Sigmoid colon (tissue), 7 donors: ENCODE measurements at places on chromosomes 2 and 18. TPM values are rescaled to one million over a fixed set of nuclear protein-coding genes. Genes with fewer than 3 reads are reported as not detected.

DNA sequence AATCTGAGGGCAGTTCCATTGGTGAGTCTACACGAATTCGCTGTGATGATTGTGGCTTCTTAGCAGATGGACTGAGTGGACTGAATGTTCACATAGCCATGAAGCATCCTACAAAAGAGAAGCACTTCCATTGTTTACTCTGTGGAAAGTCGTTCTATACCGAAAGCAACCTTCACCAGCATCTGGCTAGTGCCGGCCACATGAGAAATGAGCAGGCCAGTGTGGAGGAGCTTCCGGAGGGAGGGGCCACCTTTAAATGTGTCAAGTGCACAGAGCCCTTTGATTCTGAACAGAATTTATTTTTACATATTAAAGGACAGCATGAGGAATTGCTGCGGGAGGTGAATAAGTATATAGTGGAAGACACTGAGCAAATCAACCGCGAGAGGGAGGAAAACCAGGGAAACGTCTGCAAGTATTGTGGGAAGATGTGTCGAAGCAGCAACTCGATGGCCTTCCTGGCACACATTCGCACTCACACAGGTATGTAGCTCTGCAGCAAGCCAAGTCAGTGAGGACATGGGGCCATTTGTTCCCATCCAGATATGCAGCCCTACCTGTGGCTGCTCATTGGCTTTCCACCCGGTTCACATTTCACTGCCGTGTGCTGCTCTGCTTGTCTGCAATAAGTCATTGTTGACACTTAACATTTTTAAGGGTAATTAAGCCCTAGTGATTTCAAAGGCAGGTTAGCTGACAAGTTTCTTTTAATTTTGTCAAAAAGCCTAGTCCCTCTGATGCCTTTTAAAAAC is 37.7 kb downstream of the ZNF407 start:
- no peak for DNase-seq

CCDC85A gene
- total RNA-seq: 3.6 TPM

KCNK3 gene
- total RNA-seq: 5.3 TPM

GRCh38 chr2:127193967-127194280 is 26.2 kb downstream of the CYP27C1 start:
- DNase-seq: no peak

DNA sequence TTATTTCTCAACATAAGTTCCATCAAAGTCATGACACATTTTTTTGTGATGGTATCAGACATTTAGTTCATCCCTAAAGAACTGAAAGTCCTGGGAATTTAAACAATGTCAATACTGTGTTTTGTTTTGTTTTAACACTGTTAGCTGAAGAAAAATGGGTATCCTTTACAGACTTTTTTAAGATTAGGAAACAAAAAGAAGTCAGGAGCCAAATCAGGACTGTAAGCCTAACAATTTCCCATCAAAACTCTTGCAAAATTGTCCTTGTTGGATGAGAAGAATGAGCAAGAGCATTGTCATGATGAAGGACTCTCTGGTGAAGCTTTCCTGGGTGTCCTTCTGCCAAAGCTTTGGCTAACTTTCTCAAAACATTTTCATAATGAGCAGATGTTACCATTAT is 69.4 kb downstream of the SRD5A2 start:
- no peak for DNase-seq

DNA sequence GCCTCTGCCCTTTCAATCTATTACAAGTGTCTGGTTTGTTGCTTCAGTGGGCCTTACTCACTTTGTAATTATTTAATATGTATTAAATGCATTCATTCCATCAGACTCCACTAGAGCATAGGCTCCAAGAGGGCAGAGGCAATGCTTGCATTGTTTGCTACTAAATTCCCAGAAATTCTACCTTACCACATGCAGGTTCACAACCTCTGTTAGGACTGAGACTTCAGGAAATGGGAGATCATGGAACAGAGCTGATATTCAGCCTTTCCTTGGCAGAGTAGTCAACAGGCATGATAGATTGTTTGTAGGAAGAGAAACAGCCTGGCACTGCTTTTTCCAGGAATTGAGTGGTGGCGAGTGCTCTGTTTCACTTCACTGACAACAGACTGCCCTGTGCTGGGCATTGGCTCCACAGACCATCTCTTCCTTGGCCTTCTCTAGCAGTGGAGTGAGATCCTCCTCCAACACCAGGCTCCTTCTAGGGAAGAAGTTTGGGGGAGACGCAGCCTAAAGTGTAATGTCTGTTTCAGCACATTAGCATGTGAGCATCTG is 6.2 kb upstream of the MATN3 start:
- DNase-seq: no peak

GRCh38 chr2:44713170-44713569 is 228.3 kb upstream of the SIX3 start:
- no peak for DNase-seq

DNA sequence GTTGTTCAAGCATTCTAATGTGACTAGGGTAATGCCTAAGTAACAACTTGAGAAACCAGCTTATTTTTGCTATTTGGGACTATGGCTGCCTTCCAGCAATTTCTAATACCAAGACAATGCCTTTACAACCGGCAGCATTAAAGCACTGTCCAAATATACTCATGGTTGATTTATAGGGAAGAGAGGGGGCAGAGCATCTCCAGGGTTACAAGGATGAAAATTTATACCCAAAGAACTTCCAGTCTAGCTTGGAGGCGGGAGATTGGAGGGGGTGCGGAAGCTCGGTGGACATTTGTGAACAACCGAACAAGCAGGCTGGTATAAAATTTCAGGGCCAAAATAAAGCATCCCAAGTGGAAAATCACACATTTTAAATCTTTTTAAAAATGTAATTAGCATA is 294.9 kb upstream of the STON1 start:
- DNase-seq: no peak

IRS1 gene
- total RNA-seq: 21.2 TPM

DNA sequence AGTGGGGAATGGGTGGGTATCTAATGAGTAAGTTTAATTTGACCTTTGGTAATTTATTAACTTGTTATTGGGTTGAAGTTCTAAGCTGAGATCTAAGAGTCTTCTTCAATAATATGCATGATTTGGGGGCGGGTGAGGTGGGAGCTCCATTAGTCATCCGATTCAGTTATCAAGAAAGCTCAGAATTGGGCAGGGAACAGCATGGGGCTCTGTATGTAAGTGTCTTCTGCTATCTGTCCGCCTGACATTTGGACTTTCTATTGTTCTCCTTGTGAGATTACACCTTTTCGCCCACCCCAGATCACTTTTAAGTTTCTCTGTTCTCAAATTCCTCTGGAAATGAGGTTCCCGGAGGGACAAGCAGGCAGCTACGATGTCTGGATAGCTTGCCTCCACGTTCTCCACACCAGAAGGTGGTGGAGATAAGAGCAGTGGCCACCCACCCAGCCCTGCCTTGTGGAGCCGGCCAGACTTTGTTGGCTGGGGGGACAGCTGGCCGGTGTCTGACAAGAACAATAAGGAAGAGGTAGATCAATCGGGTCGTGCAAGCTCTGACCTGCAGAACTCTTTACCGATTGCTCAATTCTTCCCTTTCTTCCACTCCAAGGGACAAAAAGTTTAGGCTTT is 75.5 kb upstream of the GATA6 start:
- no peak for DNase-seq

DNA sequence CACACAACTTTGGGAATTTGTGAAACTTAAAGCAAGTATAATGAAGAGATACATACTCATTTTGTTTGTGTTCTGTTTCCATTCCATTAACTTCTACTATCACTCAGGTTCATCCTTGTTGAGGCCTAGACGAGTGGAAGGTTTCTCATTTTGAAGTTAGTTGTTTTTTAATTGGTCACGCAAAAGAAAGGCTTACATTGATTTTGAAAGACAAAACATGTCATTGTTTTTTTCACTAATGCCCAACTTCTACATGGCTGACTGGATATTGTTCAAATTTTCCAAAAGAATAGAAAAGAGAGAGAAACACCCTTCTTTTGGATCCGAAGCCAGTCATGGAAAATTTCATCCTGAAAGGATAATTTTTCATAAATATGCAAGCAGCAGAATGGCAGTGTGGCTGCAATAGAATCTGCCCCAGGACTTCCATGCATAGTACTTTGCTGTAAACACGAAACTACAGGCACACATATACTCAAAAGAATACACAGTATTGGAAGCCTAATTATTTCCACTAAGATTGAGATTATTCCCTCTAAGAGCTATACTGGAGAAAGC is 27.4 kb downstream of the PRKCE start:
- DNase-seq: no peak

DNA sequence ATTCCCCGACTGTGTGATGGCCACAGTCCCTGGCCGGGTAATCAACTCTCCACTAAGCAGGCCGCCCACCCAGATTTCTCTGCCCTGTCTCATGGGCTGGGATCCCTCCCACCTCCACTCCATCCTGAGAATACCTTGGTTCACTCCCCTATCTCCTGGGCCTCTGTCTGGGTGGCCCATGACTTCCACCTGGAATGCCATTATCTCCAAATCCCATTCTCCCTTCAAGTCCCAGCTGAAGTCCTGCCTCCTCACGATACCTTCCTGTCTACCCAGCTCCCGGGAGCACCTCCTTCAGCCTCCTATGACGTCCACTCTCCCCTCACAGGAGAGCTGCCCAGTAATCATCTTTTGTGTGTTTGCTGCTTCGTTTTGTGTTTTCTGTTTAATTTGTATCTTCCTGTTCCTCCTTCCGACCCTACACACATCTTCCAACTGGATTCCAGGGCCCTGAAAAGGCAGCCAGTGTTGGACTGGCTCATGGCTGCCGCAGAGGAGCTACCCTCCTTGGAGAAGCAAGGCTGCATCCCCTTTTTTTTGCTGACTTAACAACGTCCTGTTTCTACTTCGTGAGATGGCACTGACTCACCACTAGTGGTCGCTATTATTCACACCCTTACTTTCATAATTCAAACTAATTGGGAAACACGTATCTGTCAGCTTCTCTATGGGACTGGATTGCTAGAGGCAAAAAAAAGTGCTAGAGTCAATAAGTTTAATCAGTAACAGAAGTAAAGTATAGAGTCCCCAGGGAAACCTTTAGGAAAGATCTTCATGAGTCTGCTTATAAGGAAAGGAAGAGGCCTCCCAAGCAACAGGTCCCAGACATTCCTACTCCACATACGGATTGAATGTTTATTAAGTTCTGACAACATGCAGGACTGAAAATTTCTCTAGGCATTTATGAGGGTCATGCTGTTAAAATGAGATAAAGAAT is 171.9 kb upstream of the GATA6 start:
- DNase-seq: no peak

MC4R gene
- not detected for total RNA-seq

SFXN5 gene
- total RNA-seq: 6.7 TPM

ZNF521 gene
- 18.5 TPM for total RNA-seq

DNA sequence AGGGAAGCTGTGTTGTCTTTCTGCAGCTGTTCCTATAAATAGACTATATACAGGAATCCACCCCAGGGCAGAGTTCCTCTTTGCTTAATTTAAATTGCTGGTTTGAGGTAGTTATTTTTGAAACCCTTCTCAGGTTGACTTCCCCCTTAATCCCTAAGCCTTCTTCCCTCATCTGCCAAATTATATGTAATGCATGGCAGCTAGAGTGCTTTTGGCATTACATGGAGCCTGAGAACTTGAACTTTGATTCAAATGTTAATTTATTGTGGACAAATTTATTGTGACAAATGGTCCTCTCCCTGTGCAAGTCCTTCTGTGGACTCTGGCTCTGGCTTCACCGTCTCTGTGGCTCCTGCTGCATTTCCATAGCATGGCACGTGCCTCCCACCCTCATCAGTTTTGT is 29.2 kb downstream of the MYO1B start:
- DNase-seq: no peak

GPR45 gene
- total RNA-seq: not detected
